ENCODE measurements at places on chromosomes 11 and 22.

- no peak for DNase-seq
These were observed 10.9 kb upstream of the CCND1 start for GRCh38 chr11:69630017-69630416.

- DNase-seq, result no peak
These were observed 49.8 kb downstream of the CLMP start for GRCh38 chr11:123145220-123145619.

- no peak for DNase-seq
These were observed 41.1 kb downstream of the BMAL1 start for GRCh38 chr11:13318498-13319295.

DNA sequence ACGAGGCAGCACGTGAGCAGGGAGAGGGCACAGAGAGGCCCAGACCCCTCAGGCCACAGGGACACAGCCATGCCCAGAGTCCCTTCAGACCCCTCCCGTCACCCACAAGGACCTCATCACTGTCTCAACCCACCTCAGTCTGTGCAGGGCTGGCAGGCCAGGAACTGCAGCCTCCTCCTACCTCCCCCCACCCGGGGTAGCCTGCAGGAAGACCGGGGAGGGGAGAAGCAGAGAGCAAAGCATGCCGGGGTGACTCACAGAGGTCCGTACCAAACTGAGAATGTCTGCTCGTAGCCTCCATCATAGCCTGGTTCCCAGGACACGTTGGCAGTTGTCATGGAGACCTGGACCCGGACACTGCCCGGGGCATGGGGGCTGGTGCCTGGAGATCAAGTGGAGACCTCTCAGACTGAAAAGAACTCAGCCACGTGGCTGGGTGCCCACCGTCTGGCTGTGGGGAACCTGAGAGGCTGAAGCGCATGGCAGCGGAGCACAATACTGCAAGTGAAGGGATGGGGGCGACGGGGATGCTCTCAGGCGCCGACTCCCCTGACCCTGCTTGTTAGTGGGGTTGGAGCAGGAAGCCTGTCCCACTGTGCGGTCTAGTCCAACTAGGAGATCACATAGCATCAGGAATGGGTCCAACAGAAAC is 27.2 kb downstream of the IGSF9B start:
- no peak for DNase-seq

DNA sequence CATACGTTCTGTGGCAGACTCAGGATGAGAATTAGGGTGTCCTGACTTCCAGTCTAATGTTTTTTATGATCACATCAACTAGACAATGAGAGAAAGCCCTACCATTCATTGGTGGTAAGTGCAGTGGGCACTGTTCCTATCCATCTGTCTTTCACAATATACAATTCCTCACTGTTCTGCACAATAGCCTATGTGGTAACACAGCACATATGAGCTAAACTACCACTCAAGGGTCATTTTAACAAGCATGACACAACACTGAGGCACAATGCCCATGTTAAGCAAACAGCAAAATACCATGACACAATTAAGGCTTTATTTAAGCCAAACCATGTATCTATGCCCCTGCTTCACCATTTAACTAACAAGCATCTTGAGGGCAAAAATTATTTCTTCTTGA is 52.3 kb downstream of the SIK3 start:
- DNase-seq, result peak; percentile 64

DNA sequence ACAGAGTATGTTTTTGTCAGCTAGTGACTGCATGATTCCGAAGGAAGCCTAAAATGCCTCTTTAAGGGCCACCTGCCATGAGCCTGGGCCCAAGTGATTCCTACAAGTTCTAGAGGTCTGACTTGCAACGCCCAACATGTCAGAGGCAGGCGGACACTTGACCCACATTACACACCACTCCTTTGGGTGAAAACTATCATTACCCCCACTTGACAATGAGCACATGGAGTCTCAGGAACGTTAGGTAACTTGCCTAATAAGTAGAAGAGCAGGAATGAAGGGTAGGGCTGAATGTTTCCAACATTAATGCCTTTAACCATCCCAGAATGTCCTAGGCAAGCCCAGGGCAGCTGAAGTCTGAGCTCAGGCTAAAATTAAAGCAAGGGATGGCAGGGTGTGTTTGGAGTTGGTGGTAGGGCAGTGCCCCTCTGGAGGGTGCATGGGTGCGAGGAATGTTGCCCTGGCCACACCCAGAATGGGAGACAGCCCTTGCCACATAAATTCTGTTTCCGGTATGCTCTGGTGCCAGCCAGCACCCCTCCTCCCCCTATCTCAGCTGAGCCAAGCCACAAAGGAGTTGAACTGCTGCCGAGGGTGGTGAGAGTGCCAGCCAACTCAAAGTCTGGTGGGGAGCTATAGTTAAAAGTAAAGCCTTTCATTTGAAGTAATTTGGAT is 2.5 kb downstream of the PLAAT2 start:
- DNase-seq, result no peak

- DNase-seq, result peak; percentile 38
These were observed 65.5 kb upstream of the DRD2 start for GRCh38 chr11:113540416-113541330.

- DNase-seq, result no peak
These were observed 20.8 kb downstream of the SHANK3 start for GRCh38 chr22:50693462-50693861.

GRCh38 chr11:96483374-96483955 is 93.7 kb downstream of the JRKL start:
- DNase-seq, result no peak

- DNase-seq, result no peak
These were observed 16.1 kb upstream of the NECTIN1 start for GRCh38 chr11:119745112-119745511.

GRCh38 chr11:123434911-123435310 is 4.8 kb downstream of the GRAMD1B start:
- no peak for DNase-seq

GRCh38 chr11:21427726-21428125 is 758.3 kb downstream of the NELL1 start:
- DNase-seq, result no peak

- DNase-seq, result no peak
These were observed 25.4 kb downstream of the CCKBR start for GRCh38 chr11:6285019-6285418.

DNA sequence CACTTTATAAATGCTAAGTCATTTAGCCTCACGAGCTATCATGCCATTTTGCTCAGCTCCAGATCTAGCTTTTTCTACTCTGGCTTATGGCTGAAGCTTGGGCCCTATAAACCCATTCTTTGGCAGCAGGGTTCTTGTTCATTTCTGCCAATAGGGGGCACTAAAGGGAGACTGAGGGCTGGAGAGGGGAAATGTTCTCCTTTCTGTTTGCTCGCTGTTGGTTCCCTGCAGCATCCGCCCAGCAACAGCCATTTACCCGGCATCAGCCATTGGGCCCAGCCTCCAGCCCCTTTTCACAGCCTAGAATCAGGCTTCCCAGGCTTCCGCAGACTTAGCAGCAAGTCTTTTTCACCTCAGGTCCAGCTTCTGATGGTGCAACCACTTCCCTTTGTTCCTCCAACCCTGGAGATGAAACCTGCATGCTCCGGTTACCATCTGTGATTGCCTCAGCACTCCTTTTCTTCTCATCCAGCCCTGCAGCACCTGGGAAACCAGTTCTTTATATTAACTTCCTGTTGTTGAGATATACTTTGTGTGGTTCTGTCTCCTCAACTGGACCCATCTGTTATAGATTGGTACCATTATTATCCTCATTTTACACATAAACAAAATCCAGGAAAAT is 4.2 kb upstream of the ME3 start:
- peak; percentile 49 for DNase-seq

DNA sequence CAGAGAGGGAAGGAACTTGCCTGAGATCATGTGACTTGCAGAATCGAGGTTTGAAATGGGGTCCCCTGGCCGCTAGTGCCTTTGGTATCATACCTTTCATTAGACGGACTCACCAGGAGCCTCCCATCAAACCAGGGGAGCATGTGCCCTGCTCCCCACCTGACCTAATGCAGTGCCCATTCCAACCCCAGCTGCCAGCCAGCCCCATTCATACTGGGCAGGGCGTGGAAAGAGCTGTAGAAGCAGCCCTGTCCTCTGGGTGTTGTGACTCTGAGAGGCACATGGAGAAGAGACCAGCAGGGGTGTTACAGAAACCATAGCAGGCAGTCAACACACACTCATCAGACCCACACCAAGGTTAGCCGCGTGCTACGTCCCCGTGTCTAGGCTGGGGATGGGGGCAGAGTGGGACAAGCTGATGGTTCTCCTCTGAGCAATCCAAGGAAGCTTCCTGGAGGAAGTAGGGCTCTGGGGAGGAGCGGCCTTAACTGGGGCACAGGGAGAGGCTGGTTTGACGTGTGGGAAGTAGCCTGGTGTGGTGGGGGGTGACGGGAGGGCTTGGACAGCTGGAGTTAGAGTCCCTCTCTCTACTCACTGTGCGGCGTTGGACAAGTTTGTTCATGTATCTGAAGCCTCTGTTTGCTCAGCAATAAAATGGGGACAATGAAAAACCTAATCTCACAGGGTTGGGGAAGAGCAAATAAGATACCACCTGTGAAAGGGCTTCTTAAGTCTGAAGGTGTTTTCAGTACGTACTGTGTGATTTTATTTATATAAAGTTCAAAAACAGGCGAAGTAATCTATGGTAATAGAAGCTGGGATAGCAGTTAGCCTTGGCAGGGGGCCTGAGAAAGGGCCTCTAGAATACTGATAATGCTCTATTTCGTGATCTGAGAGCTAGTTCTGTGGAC is 14.0 kb downstream of the GRIK4 start:
- no peak for DNase-seq

DNA sequence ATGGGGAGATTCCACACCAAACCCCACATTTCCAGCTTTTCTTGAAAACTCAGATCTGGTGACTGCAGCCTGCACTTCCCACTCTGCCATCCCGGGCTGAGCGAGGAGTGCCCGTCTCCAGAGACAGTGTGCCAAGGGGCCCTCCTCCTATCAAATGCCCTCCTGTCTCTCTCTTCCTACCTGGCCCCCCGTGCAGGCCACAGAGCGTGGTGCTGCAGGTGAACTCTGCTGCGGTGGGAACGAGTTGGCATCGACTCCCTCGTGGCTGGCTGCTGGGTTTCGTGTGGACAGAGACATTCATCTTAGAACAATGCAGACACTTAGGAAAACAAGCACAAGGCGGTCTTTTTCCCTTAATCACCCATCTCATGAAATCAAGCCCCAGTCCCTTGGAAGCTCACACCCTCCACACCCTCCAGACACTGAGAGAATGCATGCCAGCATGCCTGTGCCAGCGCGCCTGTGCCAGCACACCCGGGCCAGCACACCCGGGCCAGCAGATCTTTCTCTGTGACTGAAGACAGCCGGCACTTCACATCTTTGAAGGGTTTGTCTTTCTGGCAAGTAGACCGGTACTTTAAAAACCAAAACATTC is 65.0 kb downstream of the PARVB start:
- no peak for DNase-seq

DNA sequence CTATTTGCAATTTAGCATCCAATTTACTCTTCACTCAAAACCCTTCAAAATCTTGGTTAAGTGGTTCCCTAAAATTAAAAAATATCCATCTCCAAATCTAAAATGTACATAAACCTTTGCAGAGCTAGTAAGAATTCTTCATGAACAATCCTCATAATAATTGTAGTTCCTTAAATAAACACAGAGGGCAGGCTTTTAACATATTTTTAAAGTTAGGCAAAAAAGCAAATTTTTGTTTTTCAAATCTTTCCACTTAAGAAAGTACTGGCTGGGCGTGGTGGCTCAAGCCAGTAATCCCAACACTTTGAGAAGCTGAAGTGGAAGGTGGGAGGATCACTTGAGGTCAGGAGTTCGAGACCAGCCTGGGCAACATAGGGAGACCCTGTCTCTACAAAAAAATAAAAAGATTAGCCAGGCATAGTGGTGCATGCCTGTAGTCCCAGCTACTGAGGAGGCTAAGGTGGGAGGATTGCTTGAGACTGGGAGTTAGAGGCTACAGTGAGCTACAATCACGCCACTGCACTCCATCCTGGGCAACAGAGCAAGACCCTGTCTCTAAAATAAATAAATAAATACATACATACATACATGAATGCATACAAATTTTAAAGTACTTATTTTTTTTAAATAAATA is 25.1 kb upstream of the PLAAT3 start:
- no peak for DNase-seq

DNA sequence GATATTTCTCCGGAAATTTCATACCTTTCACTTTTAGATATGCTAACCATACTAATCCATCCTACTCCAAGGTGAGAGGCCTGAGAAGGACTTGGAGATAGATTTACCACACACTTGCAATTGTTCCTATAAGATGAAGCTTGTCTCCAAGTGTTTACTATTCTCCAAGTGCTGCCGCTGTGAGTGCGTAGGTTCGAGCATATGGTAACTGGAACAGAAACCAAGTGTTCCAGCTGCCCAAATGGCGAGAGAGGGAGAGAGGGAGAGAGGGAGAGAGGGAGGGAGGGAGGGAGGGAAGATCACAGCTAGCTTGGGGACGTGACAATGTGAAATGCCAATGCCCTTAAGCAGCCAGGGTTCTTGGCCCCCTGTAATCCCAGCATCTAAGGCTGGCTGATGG is 21.5 kb downstream of the ASCC2 start:
- DNase-seq, result no peak

- DNase-seq, result no peak
These were observed 791 bp downstream of the EI24 start for GRCh38 chr11:125569915-125570621.

DNA sequence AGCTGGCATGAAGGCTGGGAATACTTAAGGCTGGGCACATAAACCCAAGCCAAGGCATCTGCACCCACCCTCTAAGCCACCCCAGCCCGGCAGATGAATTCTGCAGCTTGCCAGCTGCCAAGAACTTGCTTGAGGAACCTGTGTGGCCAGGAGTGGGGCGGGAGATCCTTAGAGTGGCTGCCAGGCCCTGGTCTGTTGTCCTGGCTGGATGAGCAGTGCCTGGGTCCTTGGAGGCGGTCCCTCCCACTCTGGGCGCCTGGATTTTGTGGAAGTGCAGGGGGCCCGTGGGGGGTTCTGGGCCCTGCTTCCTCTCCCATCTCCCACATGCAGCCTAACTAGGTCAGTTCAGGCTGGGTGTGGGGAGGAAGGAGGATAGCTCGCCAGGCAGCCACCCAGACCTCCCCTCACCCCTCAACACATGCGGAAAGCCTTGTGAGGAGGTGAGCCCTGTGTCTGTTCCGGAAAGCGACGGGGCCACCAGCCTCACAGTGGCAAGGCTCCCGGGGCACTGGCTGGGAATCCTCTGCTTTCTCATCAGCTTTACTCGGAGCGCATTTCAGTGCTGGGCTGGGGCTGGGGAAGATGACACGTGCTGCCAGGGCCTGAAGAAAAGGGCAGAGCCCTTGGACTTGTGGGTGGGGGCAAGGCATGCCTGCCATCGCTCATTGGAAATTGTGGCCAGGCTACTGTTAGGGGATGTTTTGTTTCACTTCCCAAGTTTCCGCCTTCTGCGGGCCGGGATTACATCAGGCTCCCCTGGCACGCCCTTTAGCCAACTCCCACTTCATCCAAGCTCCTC is 8.4 kb downstream of the DAGLA start:
- no peak for DNase-seq

- no peak for DNase-seq
These were observed 68.5 kb upstream of the PPARA start for GRCh38 chr22:46081831-46082210.

Data from NCI-H774 (cell line).